ENCODE measurements at places on chromosomes 16 and 17.

DNA sequence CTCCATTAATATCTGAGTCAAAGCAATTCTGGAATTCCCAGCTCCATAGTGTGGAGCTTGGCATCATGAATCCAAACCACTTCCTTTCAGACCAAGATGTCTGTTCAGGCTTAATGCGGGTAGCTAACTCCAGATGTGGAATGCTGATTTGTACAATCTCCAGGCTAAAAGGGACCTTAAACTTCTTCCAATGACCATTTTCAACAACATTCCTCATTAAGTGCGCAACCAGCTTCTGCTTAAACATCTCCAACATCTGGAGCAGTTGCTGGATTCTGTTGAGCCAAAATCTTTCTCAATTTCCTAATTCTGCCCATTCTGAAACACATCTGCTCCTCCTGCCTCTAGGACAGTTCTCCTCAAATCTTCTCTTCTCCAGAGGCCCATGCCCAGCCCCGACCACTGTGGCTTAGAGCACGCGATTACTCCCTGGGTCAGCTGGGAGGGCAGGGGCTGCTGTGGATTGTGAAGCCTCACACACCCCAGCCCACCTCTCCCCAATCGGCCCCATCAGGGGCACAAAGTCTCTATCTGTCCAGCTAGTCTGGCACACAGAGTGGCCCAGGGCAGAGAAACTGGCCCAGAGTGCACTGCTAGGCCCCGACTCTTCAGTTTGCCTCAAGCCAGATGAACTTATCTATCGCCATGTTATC lies 36.2 kb downstream of the ASPA start:
- no peak for DNase-seq

DNA sequence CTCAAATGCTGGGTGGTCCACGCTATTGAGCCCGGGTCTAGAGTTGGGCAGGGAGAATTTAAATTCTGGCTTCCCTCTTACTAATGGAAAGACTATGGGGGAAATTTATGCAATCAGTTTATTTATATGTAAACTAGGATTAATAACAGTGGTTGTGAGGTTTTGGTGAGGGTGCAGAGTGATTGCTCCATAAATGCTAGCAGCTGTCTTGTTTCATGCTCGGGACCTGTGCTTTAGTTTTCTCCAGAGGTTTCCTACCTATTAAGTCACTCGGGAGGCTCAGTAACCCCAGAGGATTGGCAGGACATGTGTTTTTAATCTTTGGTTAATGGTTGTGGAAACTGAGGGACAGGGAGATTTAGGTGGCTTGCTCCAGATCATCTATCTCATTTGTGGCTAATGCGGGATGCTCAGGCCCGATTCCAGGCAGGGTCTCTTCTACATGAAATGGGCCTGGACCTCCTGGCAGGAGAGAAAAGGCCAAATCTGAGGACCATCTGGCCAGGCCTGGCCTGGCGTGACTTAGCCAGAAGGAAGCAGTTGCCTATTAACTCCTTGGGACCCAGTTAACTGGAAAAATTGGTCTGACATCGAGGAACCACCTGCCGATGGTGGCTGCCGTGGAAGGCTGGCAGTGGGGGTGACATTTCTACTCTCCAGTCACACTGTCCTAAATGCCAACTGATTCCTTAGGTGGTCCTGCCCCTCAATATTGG lies 2.1 kb downstream of the PRCD start:
- DNase-seq, result no peak

DNA sequence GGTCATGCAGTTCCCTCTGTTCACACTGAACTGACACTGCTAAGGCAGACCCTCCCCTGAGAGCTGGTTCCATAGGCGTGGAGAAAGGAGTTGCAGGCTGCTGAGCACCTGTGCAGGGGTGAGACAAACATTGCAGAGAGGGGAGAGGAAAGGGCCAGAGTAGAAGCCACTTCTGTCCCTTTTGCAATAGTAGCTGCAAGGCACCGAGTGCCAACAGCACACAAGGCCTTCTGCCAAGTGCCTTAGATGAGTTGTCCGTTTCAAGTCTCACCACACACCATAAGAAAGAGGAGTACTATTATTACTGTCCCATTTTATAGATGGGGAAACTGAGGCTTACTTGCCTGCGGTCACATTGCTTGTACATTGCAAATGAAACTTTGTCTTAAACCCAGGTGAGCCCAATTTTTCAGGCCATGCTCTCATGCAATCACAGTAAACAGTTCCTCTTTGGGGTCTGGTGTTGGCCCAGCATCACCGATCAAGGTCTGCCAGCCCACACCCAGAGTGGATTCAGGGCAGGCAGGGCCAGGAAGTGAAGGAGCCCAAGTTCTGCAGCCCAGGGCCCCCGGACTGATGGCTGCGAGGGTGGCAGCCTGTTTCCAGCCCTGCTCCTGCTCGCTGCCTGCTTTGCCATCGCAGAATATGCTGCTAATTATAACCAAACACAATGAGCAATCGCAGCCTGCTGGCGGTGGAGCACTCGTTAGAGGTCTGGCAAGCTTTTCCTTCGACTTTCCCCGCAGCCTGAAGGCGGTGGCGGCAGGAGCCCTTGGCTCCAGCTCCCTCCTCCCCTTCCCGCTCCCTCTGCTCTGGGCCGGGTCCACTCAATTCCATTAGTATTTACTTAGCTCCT lies 36.8 kb upstream of the DYNLL2 start:
- no peak for DNase-seq

GRCh38 chr17:70318051-70318450 lies 148.7 kb downstream of the KCNJ2 start:
- DNase-seq, result no peak

DNA sequence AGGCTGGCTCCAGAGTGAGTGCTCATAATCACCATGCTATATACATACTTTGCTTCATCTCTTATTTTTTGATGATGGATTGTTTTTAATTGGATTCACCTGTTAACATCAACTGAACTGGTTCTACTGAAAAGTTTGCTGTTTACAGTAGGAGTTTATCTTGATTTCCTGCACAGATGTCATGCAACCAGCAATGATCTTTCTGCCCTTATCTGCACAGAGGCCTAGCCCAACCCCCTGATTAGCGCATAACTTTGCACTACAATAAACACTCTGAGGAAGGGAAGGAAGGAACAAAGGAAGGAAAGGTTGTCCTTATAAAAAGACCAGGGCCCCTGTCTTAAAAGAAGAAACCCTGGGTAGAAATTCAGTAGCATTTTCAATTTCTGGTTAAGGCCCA lies 152.9 kb downstream of the RGS9 start:
- no peak for DNase-seq

GRCh38 chr17:79944821-79945391 lies 90.8 kb downstream of the TBC1D16 start:
- no peak for DNase-seq

DNA sequence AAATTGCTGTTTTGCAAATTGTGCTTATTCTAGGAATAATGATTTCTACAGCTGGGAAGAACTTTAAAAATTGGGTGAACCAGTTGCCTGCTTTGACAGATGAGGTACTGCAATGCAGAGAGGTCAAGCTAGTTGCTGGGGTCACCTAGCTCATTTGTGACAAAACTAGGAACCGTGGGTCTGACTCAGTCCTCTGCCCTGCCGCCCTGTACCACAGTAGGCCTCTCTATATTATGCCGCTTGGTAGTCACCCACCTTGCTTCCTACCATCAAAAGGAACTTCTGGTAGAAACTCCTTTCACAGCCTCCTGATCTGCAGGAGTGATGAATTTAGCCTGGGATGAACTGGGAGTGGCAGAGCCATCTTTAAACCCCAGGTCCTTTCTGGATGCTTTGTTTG lies 105.7 kb downstream of the PITPNC1 start:
- DNase-seq, result no peak

GRCh38 chr17:19569785-19570543 lies 36.3 kb downstream of the SLC47A1 start:
- DNase-seq, result no peak

GRCh38 chr16:4309833-4310266 lies 6.0 kb upstream of the GLIS2 start:
- no peak for DNase-seq

- no peak for DNase-seq
These were observed 79.4 kb downstream of the CCDC182 start for GRCh38 chr17:57665696-57666095.

DNA sequence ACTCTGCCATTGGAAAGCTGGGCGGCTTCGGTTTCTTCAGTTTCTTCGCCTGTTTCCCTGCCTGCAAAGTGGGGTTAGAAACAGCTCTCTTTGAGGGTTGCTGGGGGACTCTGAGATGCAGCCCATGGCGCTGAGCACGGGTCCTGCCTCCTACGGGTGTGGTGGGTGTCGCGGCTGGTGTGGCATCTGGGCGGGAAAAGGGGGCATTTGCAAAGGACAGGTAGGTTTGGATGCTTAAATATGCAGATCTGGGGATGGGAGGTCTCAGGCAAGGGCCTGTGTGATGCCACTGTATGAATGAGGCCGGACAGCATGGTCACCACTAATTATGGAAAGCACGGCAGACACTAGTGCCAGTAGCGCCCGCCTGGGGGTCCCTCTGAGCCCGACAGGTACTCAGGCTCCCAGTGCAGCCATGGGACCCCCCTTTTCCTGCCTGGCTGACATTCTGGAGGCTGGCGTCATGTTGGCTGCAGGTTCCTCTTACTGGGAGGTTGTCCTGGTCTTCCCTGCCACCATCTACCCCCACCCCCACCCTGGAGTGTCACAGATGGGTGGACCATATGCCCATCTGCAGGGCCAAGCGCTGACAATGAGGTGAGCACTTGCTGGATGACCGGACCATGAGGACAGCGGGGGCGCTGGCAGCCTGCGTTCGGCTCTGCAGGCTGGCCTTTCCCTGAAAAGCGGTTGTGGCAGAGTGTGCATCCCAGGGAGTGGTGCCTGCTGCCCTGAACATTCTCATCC lies 237.7 kb downstream of the SEC14L1 start:
- no peak for DNase-seq
